ENCODE measurements at places on chromosomes 12 and 14. TPM values are rescaled to one million over a fixed set of nuclear protein-coding genes. Genes with fewer than 3 reads are reported as not detected.

KLRK1 gene
- total RNA-seq = not detected

SEL1L gene
- total RNA-seq = 36.3 TPM

RASSF8 gene
- 19.8 TPM for total RNA-seq

DNA sequence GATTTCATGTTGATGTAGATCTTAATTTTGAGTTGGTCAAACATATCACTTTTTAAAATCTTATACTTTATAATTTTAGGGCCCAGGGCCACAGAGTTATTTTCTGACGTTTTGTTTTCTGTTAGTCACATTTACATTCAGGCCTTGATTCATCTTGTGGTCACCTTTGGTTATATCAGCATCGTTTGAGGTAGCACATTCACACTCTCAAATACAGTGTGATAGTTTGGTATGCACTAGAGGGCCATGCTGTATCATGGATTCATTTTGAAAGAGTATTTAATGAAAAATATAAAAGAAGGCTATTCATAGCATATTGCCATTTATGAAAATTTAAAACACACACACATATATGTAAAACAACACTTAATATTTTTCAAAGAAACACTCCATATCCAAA, 274.6 kb downstream of the RAD51B start:
- DNase-seq = no peak

GRCh38 chr14:30484976-30485375, 74.0 kb upstream of the G2E3 start:
- no peak for DNase-seq

DNA sequence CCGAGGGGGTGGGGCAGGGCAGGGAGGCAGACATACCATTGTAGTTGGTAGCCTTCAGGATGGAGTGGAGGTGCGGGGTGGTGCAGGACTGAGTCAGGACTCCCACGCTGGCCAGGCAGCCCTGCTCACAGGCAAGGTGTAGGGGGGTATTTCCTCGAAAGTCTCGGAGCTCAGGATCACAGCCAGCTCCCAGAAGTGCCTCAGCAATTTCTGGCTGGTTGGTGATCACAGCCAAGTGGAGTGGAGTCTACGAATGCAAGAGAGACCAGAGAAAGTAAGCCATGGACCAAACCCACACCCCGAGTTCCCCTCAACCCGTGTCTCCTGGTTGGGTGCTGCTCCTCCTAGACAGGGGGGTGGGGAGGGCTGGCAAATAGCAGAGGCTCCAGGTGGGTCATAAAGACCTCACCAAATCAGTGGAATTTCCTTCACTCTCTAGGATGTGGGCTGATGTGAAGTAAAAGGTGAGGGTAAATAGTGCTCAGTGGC, 1.4 kb downstream of the NFKBIA start:
- DNase-seq = no peak

- DNase-seq = no peak
Measured at GRCh38 chr12:49647827-49648711, 24.7 kb downstream of the PRPF40B start.

JPH4 gene
- total RNA-seq = not detected

GZMH gene
- total RNA-seq = not detected

- DNase-seq = no peak
Measured at GRCh38 chr14:99930420-99931274, 134.6 kb upstream of the EVL start.

DNA sequence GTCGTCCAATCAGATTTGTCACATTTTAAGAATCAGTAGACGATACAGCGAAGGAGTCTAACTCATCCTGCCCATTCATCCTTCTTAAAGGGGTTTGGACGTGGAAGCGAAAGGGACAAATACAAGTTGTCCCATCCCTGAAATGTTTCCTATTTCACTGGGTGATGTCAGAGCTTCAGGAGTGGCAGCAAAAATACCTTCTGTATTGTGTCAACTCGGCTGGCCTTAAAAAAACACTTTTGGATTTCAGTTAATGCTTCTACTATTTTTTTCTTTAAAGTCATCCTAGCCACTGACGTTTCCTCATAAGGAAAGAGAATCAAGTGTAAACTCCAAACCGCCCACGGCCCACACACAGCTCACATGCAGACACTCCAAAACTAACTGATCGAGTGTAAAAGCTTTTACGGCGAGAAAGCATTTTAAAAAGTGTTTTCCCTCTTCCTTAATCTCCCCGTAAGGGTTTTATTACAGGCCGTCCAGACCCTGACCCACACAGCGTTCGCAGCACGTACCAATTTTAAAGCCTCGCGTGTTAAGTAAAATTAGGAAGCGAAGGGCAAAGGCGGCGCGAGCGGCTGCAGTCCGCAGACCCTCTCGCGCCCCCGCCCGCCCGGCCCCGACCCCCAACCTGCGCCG, 593 bp downstream of the CFL2 start:
- peak; percentile 30 for DNase-seq

KRT83 gene
- total RNA-seq = not detected

GRCh38 chr14:55436931-55437330, 3.5 kb downstream of the TBPL2 start:
- DNase-seq = no peak

GRCh38 chr14:72616294-72616693, 277.6 kb downstream of the DPF3 start:
- DNase-seq = no peak

- peak; percentile 45 for DNase-seq
Measured at GRCh38 chr12:9334041-9334692, 126.0 kb upstream of the PZP start.

DNA sequence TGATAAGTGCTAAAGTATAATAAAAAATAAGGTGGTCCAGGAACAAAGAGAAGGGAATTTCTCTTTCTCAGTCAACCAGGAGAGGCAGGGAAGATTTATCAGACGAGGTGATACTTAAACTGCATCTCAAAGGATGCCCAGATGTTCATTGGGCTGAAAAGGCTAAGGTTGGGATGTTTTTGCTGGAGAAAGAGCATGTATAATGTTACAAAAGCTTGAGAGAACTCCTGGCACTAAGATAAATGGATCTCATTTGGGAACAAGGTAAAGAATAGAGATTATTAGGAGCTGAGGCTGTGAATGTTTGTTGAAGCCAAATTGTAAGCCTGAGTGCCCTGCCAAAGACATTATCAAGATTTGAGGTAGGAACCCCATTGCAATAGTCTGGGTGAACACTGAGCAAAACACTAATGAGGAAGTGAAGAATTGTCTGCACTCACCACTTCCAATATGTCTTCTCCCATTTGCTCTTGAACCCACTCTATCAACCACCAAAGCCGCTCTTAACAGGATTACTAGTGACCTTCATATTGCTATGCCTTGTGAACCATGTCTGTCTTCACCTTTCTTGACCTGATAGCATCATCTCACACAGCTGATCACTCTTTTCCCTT, 149.0 kb upstream of the ARID2 start:
- no peak for DNase-seq

- DNase-seq = no peak
Measured at GRCh38 chr12:112803620-112804282, 12.2 kb downstream of the RPH3A start.

DNA sequence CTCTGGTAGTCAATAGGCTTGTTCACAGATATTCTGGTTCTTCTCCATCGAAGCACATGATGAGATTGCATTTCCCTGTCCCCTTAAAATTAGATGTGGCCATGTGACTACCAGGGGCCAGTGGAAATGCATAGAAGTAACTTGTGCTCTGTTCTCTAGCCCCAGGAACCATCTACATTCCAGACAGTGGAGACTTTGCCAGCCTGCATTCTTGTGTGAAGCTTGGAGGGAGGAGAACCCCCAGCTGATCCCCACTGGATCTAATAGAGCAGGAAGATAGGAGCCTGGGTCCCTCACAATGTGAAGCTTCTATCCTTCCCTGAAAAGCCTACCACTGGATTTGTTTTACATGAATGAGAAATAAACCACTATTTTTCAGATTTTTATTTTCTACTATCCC, 130.1 kb downstream of the KITLG start:
- no peak for DNase-seq

TAS2R31 gene
- not detected for total RNA-seq

DNA sequence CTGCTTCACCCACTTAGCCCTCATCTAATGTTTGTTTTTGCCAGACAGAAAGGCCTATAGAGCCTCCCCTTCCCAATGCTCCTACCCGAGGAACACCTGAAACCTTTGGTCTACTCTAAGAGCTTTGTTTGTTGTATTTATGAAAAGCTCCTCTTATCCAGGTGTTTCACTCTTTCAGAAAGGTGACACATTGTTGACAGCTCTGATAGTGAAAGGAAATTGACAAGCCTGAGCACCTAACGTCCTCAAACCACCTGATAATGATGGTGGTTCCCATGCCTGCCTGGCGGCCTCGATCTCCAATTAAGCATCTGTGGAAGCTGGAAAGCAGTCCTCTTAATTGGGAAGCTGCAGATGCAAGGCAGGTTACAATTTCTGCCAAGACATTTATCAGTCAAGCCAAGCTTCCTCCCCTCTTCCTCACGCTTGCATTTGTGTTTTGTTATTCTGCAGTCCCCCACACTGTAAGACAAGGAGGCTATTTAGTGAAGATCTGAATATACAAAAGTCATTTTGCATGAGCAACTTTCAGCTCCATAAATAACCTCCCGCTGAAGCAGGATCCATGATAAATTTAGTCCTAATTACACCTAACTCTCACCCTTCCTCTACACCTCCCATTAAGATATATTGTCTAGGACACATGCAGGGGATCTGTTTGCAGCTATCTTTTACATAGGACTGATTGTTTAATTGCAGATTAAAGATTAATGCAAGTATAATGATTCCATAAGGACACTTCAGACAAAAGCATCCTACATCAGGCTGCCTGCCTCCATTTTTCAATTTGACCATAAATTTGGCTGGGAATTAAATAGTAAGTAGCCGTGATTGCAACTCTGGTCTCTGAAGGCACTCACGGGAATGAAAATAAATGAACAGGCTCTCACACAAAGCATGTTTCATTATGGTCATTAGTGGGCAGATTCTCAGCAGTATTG, 288.6 kb downstream of the PDZRN4 start:
- no peak for DNase-seq

DNA sequence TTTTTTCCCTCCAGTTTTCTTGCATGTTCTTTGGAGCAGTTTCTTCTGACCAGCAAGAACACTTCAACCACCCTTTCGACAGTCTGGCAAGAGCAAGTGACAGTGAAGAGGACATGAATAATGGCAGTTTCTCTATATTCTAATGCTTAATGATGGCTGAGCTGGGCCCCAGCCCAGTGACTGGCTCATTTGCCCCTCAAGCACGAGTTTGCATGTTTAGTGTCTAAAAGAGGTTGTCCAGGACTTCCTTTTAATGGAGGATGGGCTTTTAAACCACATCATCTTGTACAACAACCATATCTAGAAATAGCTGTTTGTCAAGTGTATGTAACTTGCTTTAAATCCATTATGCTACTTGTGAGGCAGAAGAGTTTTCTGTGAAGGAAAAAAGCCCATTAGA, 28.4 kb downstream of the RAD9B start:
- DNase-seq = no peak

DNA sequence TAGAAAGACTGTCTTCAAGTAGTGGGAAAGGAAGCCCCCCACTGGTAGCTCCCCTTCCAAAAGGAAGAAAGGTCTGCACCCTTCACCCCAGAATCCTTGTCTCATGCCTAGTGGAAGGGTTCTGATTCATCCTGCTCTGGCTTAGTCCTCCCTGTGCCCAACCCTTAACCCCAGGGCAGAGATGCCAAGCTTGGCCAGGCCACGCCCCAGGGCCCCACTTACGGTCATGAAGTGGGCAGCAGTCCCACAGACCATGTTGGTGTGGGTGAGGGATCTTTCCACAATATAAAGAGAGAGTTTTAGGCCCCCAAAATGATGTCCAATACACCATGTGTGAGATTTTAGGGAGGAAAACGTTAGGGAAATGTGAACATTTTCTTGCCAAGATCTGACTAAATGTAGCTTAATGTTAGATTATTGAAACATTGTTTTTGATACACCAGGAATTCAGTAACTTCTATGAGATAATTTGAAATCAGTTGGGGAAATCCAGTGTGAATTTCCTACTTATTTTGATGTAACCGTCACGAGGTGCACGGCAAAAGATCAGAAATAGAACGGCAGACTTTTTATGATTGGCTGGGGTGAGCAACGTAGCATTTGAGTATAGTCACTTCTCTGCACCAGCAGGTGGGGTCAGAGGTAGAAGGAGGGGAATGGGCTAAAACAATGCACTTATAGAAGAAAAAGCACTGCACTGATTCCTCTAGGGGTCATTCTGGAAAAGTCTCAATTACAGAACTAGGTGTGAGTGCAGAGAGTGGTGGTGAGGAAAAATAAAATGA, 8.2 kb upstream of the SSPN start:
- no peak for DNase-seq

DNA sequence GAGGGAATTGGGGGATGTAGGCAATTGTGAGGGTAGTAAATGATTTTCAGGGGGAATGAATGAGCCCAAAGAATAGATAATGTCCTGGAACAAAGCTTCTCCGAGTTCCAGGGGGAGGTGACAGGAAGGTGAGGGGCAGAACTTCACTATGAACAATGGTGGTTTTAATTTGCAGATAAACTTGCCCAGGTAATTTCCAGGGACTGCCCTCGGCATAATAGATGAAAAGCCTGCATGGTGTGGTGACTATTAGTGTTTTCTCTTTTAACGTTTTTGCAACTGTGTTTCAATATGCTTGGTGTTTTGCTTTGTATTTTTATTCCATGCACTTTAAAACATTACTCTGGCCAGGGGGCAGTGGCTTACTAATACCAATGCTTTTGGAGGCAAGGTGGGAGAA, 325.2 kb upstream of the RGS6 start:
- no peak for DNase-seq

KERA gene
- not detected for total RNA-seq

- no peak for DNase-seq
Measured at GRCh38 chr14:94173471-94173884, 644 bp upstream of the PPP4R4 start.

RERGL gene
- total RNA-seq = not detected

ANO2 gene
- total RNA-seq = 0.89 TPM

DNA sequence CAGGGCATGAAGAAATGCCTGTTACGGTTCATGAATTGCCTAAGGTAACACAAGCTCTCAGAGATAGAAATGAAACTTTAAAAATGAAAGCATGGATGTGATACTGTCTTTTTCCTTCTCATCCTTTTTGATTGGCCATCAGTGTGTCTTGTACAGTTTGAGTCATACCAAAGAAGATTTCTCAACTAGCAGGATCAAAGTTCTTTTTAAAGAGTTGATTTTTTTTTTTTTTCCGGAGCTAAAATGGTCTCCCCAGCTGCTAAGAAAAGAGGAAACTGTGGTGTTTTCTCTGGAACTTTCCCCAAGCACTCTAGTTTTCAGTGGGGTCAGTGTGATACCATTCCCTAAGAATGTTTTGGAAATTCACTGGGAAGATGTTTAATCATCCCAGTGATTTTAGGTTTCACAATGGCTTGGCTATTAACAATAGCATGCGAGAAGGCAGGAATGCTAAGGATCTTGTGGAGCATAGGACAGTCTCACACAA, 105.0 kb downstream of the ETNK1 start:
- no peak for DNase-seq
